Vagina (tissue), 2 donors: ENCODE measurements at places on chromosomes 16 and 17.

DNA sequence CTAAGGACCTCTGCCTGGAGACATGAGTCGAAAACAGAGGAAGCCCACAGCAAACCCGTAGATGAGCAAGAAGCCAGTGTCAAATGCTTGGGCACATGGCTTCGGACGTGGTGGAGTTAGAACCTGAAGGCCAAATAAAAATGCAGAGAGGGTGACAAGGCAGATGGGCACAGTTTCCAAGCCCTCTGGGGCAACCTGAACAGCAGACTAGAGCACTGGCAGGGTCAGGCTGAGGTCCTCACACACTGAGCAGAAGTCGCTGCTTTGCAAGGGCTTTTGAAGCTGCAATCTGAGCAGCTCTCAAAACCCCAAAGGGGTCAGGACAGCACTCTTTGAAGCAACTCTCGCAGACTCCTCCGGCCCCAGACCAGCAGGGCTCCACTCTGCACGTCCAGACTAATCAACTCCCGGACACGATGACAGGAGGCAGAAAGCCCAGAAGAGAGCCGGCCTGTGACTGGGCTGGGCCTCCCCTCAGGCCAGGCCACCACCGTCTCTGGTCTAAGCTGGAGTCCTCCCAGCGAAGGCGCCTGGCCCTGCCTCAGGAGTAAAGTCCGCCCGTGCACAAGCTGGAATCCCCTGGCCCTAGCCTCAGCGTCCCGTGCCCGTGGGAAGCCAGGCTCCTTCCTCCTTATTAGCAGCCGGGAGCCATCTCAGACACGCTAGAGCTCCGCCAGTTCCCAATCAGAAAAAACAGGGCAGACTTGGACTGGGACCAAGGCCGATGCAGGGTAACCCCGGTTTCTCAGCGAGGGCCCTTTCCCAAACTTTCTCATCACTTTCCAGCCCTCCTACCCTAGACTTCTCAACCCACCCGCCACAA is 924 bp downstream of the SMARCD2 start:
- peaks cover 58% of the 10 kb centered on the region for H3K4me1 ChIP-seq
- H3K36me3 ChIP-seq = no peaks in the 10 kb centered on the region
- H3K4me3 ChIP-seq = peak overlapping the region; percentile 96
- peak overlapping the region; percentile 97 for H3K27ac ChIP-seq

- H3K27me3 ChIP-seq = no peaks in the 10 kb centered on the region
- no peak for DNase-seq
- peak overlapping the region; percentile 89 for H3K27ac ChIP-seq
- peaks cover 12% of the 10 kb centered on the region for H3K36me3 ChIP-seq
- H3K4me1 ChIP-seq = peaks cover 23% of the 10 kb centered on the region
These were observed 639 bp downstream of the MIF4GD start for GRCh38 chr17:75270218-75270965.

GRCh38 chr17:28194382-28194781 is 124.6 kb upstream of the TMEM97 start:
- no peak for DNase-seq
- H3K27me3 ChIP-seq = no peaks in the 10 kb centered on the region
- H3K27ac ChIP-seq = no peak overlapping the region
- no peaks in the 10 kb centered on the region for H3K36me3 ChIP-seq
- no peaks in the 10 kb centered on the region for H3K4me1 ChIP-seq
- H3K4me3 ChIP-seq = no peak overlapping the region

- H3K27ac ChIP-seq = no peak overlapping the region
- no peak for DNase-seq
- H3K27me3 ChIP-seq = no peaks in the 10 kb centered on the region
- H3K4me1 ChIP-seq = no peaks in the 10 kb centered on the region
- H3K4me3 ChIP-seq = no peak overlapping the region
These were observed 60.9 kb upstream of the WSB1 start for GRCh38 chr17:27233059-27233458.

- no peaks in the 10 kb centered on the region for H3K27me3 ChIP-seq
- H3K27ac ChIP-seq = no peak within 1 kb of the TSS
- DNase-seq = no peak
- H3K4me3 ChIP-seq = peak within 1 kb of the TSS; percentile 54
- H3K4me1 ChIP-seq = peaks cover 17% of the 10 kb centered on the region
These were observed at the start of gene CIITA for GRCh38 chr16:10876799-10877341. CIITA (plus strand) TSS chr16:10877202; CDS start chr16:10877331, 129 bp downstream.

GRCh38 chr17:61285526-61286320 is 113.9 kb upstream of the TBX2 start:
- no peak overlapping the region for H3K27ac ChIP-seq
- no peak for DNase-seq
- no peaks in the 10 kb centered on the region for H3K27me3 ChIP-seq
- H3K4me3 ChIP-seq = no peak overlapping the region
- peaks cover 3% of the 10 kb centered on the region for H3K4me1 ChIP-seq
- no peaks in the 10 kb centered on the region for H3K36me3 ChIP-seq

DNA sequence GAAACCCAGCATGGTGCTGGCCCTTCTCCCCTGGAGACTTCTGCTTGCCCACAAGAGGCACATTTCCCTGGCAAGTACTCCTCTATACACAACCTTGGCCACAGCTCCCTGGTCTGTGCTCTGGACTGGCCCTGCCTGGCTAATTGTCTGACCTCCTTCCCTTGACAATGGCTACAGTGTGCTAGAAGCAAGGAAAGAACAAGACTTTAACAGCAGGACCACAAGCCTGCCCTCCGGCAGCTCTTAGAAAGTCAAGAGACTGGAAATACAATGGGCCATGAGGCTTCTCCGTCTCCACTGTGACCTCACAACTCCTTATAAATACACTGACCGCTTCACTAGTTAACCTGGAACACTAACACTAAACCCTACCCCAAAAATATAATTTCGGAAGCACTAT is 36.7 kb downstream of the LIG3 start:
- H3K27ac ChIP-seq = no peak overlapping the region
- H3K4me1 ChIP-seq = peaks cover 18% of the 10 kb centered on the region
- no peaks in the 10 kb centered on the region for H3K36me3 ChIP-seq
- H3K4me3 ChIP-seq = no peak overlapping the region

GRCh38 chr17:6137716-6138502 is 67.7 kb downstream of the WSCD1 start:
- no peaks in the 10 kb centered on the region for H3K36me3 ChIP-seq
- H3K27ac ChIP-seq = no peak overlapping the region
- H3K4me1 ChIP-seq = no peaks in the 10 kb centered on the region

- no peaks in the 10 kb centered on the region for H3K4me1 ChIP-seq
- no peak for DNase-seq
- H3K4me3 ChIP-seq = no peak overlapping the region
- H3K27ac ChIP-seq = no peak overlapping the region
- H3K36me3 ChIP-seq = no peaks in the 10 kb centered on the region
- no peaks in the 10 kb centered on the region for H3K27me3 ChIP-seq
These were observed 17.7 kb downstream of the EFCAB5 start for GRCh38 chr17:29958947-29959657.

- no peaks in the 10 kb centered on the region for H3K36me3 ChIP-seq
- H3K4me1 ChIP-seq = no peaks in the 10 kb centered on the region
- no peaks in the 10 kb centered on the region for H3K27me3 ChIP-seq
These were observed 196.0 kb downstream of the CBLN1 start for GRCh38 chr16:49085686-49086085.

DNA sequence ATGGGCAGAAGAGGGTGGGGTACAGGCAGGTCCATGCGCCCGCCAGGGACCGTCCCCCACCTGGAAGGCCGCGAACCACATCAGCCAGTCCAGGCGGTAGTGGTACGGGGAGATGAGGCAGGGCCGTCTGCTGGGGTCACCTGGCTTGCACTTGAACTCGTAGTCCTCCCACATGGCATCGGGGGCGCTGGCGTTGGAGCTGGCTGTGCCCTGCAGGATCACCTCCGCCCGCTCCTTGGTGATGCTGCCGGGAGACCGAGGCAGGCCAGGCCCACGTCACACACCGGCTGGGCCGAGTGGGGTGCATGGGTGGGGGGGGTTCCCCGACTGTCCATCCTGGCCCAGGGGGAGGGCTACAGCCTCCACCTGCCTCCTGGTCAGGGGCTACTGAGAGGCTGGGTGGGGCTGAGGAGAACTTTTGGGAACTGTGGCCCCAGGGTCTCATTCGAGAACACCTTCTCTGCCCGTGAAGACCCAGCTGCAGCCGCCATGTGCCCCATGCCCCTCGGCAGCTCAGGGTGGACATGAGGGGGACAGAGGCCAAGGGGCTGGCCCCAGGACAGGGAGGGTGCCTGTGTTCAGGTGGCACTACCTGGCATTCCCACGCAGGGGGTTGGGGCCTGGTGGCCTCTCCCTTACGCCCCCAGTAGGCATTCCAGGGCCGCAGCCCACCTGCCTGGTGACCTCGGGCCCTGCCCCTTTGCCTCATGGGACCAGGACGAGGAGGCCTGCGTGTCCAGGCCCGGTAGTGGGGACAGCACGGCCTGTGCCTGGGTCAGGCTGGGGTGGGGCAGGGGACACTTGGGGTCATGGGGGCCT is 69.5 kb upstream of the GNG13 start:
- no peaks in the 10 kb centered on the region for H3K27me3 ChIP-seq
- H3K27ac ChIP-seq = no peak overlapping the region
- no peak overlapping the region for H3K4me3 ChIP-seq
- DNase-seq = no peak
- H3K36me3 ChIP-seq = no peaks in the 10 kb centered on the region

DNA sequence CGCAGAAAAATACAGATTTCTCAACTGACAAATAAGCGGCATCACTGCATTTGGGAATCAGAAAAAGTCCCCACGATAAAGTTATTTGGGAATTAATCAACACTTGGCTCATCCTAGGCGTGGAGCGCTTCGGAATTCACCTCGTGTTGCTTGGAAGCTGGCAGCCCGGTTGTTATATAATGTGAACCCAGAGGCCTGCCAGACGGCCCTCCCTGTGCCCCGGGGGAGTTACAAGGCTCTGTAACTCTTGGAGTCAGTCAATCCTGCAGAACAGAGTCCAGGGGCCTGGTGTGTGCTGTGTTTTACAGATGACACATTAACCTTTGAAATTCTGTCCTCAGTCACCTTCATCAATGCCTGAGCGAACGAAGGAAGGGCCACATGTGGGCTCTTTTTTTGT is 111.1 kb downstream of the PITPNC1 start:
- DNase-seq = no peak
- no peaks in the 10 kb centered on the region for H3K27me3 ChIP-seq
- no peak overlapping the region for H3K4me3 ChIP-seq

- no peak for DNase-seq
- H3K4me3 ChIP-seq = peak overlapping the region; percentile 25
- no peak overlapping the region for H3K27ac ChIP-seq
- H3K27me3 ChIP-seq = no peaks in the 10 kb centered on the region
- H3K36me3 ChIP-seq = no peaks in the 10 kb centered on the region
These were observed 904 bp downstream of the SLC6A2 start for GRCh38 chr16:55656691-55657092.

- no peak for DNase-seq
- H3K27ac ChIP-seq = no peak overlapping the region
- H3K27me3 ChIP-seq = no peaks in the 10 kb centered on the region
- no peaks in the 10 kb centered on the region for H3K4me1 ChIP-seq
- H3K4me3 ChIP-seq = no peak overlapping the region
These were observed 186.0 kb upstream of the PIRT start for GRCh38 chr17:11023639-11024479.
